Bronchial epithelial cell (primary cell): ENCODE measurements at places on chromosomes 1 and 21.

DNA sequence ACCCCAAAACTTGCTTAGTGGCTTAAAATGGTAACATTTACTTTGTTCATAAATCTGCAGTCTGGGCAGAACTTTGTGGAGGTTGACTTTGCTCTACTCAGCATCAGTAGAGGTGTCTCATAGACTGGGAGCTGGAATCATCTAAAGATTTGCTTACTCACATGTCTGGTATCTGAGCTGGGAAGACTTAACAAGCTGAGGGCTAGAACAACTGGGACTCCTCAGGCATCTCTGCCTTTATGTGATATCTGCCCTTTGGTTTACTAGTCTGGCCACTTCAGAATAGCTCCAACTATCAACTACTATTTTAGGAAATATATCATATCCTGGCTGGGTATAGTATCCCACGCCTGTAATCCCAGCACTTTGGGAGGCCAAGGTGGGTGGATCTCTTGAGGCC, 82.5 kb downstream of the C4BPA start:
- DNase-seq = peak; percentile 44

GRCh38 chr1:21865943-21866706, 54.1 kb downstream of the LDLRAD2 start:
- no peak for DNase-seq

DNA sequence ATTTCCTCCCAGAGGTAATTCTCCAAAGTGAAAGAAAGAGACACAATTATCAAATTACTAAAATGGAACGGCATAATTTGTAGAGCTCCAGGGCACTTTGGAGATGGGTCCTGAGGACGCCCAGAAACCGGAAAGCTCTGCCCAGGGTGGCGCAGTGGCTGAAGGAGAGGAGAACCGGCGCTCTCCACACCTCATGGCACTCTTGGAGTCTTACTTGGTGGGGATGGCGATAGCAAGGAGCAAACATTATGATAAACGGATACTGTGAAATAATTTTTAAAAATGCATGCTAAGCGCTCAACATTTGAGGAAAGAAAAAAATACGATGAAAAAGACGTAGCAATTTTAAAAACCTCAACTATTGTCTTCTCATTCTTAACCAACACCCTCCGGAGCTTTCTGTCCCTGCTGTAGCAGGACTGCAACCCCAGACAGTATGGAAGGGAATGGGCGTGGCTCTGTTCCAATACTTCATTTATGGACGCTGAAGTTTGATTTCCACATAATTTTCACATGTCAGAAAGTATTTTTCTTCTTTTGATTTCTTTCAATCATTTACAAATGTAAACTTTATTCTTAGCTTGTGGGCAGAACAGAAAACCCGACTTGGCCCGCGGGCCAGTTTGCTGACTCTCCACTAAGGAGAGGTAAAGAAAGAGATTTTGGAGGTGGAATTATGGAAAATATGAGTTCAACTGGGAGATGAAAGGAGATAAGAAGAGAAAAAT, 1.1 kb downstream of the S100A11 start:
- no peak for DNase-seq

GRCh38 chr1:222893255-222893654, 78.4 kb downstream of the DISP1 start:
- DNase-seq = peak; percentile 28

- DNase-seq = peak; percentile 68
Measured at GRCh38 chr1:75600781-75601180, 10.1 kb downstream of the SLC44A5 start.

GRCh38 chr1:80846966-80847365, 953.8 kb upstream of the ADGRL2 start:
- DNase-seq = peak; percentile 53

- DNase-seq = peak; percentile 72
Measured at GRCh38 chr1:16248603-16249516, 11.9 kb upstream of the CPLANE2 start.
